ENCODE measurements at places on chromosomes 1 and 21.
A peak's percentile ranks its signal among the peaks of the same experiment; 100 is the strongest.

- no peak for DNase-seq
Measured at GRCh38 chr1:46581681-46582455, 22.2 kb downstream of the MKNK1 start.

DNA sequence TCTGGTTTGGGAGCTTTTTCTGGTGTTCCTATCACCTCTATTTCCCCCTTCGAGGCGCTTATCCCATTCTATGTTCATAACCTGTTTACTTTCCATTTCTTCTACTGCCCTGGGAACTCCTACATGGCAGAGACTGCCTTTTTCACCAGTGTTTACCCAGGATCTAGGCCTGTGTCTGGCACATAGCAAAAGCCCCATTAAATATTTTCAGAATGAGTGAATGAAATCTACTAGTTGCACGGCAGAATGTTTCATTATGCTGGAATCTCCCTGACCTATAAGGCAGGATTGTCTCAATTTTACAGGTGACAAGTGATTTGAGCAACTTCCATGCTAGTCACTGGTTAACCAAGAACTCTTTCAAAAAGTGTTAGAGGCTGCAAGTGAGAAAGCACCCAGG lies 70.1 kb downstream of the PGM1 start:
- DNase-seq, result no peak

- no peak for DNase-seq
Measured at GRCh38 chr21:42373196-42373907, 7.0 kb upstream of the TFF1 start.

GRCh38 chr1:33255347-33256220 lies 708 bp upstream of the ZNF362 start:
- peak; percentile 27 for DNase-seq

DNA sequence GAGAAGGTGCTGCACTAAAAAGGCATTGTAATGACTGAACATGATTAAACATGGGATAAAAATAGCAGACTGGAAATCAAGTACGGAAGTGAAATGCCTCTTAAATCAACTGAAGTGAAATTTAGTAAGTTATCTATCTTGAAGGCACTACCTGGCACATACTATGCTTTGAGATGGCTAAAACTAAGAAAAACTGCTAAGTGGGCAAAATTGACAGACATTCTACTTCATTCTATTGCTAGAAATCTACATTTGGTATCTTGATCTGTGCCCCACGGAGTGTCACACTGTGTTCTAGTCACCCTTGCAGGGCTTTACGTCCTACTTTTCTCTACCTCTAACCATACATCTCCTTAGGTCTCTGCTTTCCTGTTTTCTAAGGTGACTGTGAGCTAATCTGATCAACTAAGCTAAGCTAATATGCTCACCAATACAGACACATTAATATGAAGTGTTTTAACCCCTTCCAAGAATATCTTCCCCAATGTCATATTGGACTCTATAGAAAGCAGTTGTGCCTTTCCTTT lies 4.1 kb downstream of the PDC start:
- DNase-seq, result no peak

- DNase-seq, result no peak
Measured at GRCh38 chr1:155713075-155713474, 24.2 kb downstream of the DAP3 start.

- no peak for DNase-seq
Measured at GRCh38 chr1:155933591-155934096, 569 bp downstream of the KHDC4 start.

DNA sequence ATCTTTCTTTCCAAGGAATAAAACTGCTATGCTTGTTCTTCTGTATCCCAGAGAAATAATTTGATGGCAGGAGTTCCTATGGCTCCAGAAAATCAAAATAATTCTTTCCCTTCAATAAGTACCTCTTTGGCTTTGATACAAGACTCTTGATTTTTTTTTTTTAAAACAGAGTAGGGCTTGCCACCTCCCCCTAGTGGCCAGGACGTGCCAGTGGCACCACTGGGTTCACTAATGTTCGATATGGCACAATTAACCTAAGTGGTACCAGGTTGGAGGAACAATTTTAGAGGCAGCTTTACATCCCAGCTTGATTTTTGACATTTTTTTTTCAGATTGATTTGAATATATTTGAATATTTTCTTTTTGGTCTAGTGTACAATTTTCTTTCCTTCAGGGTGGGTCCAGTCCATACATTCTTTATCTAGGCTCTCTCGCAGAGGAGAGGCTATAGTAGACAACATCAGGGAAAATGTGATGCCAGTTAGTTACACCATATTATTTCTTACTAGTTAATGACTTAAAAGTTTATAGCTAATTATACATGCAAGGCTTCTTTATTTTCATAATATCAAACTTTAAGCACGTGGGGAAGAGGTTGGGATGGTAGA lies 330.9 kb downstream of the S1PR1 start:
- DNase-seq, result peak; percentile 38

- DNase-seq, result no peak
Measured at GRCh38 chr1:10680487-10680886, 116.0 kb downstream of the CASZ1 start.

GRCh38 chr1:3471356-3472087 lies 17.1 kb downstream of the ARHGEF16 start:
- no peak for DNase-seq

GRCh38 chr1:8251635-8252034 lies 66.3 kb upstream of the SLC45A1 start:
- DNase-seq, result no peak

- no peak for DNase-seq
Measured at GRCh38 chr1:82560566-82560965, 759.8 kb downstream of the ADGRL2 start.

- no peak for DNase-seq
Measured at GRCh38 chr1:232662910-232663309, 33.0 kb upstream of the SIPA1L2 start.

GRCh38 chr1:239723776-239724367 lies 337.5 kb downstream of the CHRM3 start:
- no peak for DNase-seq

- DNase-seq, result no peak
Measured at GRCh38 chr1:6241107-6241886, 2.7 kb upstream of the HES3 start.

- DNase-seq, result no peak
Measured at GRCh38 chr1:241654019-241654418, 1.9 kb downstream of the WDR64 start.

- no peak for DNase-seq
Measured at GRCh38 chr1:223231011-223231572, 88.0 kb upstream of the TLR5 start.

GRCh38 chr1:187275346-187275745 lies 446.6 kb downstream of the PLA2G4A start:
- no peak for DNase-seq

GRCh38 chr1:219215477-219215876 lies 41.8 kb downstream of the LYPLAL1 start:
- DNase-seq, result no peak

- no peak for DNase-seq
Measured at GRCh38 chr1:85554630-85555327, 25.8 kb upstream of the CCN1 start.

DNA sequence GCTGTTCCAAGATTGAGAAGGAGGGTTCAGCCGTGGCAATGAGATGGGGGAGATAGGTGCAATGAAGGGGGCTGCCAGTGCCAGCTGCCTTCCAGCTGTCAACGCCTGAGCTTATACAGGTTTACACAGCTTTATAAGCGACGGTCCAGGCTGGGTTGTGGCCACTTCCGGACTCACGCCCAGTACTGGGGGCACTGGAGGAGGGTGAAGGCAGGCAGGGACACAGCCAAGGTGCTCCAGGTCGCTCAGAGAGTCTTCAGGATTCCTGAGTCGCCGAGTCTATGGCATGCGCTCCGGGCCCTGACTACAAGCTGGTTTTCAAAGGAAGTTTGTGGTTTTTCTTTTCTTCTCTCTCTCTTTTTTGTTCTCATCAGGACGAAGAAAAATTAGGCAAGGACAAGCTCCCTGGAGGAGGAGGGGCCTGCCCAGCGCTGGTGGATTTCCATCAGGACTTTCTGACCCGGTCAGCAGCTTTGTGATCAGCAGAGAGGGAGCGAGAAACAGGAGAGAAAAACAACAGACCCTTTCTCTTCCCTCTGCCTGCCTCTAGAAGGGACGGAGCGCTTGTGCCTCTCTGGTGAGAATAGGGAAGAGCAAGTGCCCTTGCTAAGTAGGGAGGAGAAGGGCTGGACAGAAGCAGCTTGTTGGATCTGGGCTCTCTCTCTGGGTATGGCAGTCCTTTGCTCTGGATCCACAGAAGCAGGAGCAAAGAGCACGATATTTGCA lies at the start of gene MINDY1:
Gene MINDY1 (minus strand): TSS at position 576 of the 726 bp plus-strand sequence. CDS start 4,285 bp downstream, outside the sequence.
- DNase-seq, result no peak

GRCh38 chr1:165610866-165611265 lies 20.2 kb upstream of the MGST3 start:
- no peak for DNase-seq

DNA sequence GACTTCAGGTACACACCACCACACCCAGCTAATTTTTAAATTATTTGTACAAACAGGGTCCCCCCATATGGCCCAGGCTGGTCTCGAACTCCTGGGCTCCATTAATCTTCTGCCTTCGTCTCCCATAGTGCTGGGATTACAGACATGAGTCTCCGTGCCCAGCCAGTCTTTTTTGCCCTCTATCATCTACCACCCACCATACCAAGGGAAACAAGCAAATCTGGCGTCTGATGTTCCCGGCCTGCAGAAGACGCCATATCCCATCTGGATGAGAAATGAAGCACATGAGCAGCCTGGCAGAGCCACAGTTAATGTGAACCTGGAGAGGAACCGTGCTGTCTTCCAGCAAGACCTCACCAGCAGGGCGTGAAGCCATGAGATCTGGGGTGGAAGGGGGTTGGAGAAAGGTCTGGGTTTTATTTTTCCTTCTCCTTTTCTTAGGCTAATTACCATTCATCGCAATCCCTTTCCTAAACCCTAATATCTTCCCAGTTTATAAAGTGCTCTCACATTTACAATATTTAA lies 1.8 kb upstream of the PRELP start:
- no peak for DNase-seq

GRCh38 chr1:236978740-236979139 lies 25.5 kb downstream of the MT1HL1 start:
- no peak for DNase-seq

- no peak for DNase-seq
Measured at GRCh38 chr1:7366955-7367665, 404.0 kb upstream of the VAMP3 start.

DNA sequence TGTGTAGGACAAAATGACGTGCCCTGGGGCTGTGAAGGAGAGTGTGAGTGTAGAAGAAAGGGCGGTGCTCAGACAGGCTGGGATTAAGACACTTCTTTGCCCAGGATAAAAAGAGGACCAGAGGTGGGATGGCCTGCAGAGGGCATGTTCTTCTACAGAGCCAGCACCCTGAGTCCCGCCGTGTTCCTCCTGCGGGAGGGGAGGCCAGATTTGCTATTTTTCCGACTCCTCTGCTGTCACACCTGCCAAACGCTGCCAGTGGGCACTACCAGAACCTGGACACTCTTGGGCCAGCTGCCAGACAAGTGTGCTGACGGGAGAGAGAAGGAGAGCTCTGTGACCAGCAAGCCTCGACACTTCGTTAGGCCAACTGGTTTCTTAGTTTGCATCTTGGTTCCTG lies 206.4 kb downstream of the PLD5 start:
- DNase-seq, result no peak

GRCh38 chr1:111275079-111275478 lies 15.6 kb upstream of the CHIA start:
- no peak for DNase-seq

GRCh38 chr1:208654241-208654640 lies 410.1 kb upstream of the PLXNA2 start:
- DNase-seq, result no peak

DNA sequence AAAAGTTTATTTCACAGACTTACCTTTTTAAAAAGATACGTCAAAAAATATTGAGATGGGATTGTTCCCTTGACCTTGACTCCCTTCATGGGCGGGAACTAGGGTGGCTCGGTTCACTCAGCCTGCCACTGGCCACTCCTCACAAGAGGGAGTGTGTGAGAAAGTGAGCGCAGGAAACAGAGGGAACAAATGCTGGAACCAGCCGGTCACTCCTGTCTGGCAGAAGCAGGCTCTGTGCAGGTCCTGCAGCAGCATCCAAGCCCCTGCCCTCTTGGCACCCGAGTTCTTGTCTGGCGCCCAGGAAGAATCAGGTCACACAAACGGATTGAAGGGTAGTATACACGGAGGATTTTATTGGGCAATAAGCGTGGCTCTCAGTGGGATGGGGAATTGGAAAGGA lies 58.9 kb downstream of the ZNF648 start:
- DNase-seq, result no peak

DNA sequence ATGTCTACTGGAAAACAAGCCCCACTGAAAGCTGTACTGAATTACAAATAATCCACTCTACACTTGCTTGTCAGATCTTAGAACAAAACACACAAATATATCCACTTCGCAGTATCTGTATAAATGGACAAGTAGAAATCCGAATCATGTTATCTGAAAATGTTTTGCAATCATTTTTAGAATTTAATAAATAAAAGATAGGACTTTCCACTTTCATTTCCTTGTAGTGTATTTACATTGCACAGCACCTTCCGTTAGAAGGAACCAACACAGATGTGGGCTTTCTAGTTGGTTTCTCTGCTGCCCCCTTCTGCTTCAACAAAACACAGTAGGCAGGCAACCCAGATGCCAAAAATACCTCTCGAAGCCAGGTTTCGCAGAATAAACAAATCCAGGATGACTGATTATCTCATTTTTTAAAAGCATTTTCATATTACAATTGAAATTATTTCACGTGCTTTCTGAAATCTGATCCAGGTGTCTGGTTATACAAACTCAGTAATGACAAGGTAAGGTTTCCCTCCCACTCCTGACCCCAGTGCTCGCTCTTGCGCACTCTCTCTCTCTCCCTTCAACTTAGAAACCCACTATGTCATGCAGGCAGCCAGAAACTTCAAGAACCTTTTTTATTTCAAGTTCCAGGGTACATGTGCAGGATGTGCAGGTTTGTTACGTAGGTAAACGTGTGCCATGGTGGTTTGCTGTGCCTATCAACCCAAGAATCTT lies 389.9 kb downstream of the SMYD3 start:
- peak; percentile 14 for DNase-seq

- no peak for DNase-seq
Measured at GRCh38 chr1:53133261-53134041, 9.0 kb downstream of the SLC1A7 start.

DNA sequence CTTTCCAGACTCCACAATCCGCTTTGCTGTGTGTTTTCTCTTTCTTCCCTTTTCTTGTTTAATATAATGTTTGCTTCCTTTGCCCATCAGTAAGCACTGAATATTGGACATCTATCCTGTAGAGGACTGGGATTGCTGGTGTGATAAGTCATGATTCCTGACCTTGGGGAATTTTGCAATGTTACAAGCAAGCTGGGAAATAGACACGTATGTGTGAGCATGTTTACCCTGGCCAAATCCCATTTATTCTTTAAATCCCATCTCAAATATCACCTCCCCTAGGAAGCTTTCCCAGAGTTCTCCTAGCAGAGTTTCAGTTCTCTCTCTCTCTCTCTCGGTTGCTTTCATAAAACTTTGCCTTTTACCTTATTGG lies 155.3 kb downstream of the ROR1 start:
- no peak for DNase-seq
